ENCODE measurements at places on chromosomes 6 and 20. TPM values are rescaled to one million over a fixed set of nuclear protein-coding genes. Genes with fewer than 3 reads are reported as not detected.

DNA sequence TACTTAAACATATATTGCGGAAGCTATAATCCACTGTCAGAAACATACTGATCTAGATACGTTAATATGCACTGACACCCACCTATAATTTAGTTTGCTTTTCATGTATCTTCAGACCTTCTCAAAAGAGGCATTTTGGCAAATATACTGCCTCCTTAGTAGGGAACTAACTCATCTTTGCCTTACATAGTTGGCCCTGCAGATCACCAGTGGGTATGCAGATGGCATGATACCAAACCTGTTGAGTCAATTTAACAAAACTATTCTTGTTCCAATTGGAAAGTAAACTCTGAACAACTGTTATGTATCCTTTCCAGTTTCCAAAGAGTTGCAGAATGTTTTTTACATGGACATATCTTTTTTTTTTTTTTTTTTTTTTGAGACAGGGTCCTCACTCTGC is 35.6 kb upstream of the TBC1D20 start:
- DNase-seq: no peak

DNA sequence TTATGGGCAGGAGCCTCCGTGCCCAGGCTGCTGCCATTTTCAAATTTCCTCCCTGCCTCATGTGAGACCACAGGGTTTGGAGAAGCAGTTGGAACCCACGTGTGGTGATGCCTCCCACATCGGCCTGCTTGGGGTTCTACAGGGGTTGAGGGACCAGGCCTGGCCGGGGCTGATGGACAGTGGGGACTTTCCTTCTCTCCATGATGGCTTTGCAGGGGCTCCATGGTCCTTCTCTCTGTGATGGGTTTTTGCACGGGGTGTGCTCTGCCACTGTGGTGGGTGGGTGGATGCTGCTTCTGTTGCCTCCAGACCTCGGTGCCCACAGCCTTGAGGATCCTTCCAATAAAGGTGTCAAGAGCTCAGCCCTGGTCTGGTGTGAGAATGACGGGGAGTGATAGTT is 54.4 kb downstream of the ADNP start:
- DNase-seq: no peak

The PLN gene
- total RNA-seq: 2,685 TPM

- peak; percentile 13 for DNase-seq
Observed at GRCh38 chr6:141610741-141611140, 522.0 kb upstream of the GJE1 start.

The RAB44 gene
- total RNA-seq: 0.08 TPM

GRCh38 chr6:28258877-28259777 is at the start of gene NKAPL:
NKAPL (plus strand) TSS chr6:28259297; CDS start chr6:28259372, 75 bp downstream.
- peak; percentile 92 for DNase-seq

DNA sequence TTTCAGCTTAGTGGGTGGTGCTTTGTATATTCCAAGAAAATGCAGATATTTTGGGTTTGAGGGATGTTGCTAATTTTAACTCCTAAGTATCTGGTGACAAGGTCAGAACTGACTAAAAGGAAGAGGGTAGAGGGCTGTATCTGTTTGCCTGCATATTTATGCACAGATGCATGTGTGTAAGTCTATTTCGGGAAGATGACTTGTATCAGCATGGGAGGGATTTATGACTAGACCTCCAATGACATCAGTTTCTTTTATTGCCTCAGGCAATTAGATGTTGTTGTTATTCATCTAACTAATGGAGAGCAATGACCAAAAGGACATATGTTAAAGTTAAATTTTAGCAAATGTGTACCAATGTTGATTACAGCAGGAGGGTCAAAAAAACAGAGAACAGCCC is 734.3 kb downstream of the QKI start:
- no peak for DNase-seq

- DNase-seq: no peak
Observed at GRCh38 chr20:61953037-61954021, 112.4 kb downstream of the TAF4 start.

GRCh38 chr6:108648191-108648590 is 87.5 kb downstream of the FOXO3 start:
- no peak for DNase-seq

The TRIM40 gene
- total RNA-seq: not detected

GRCh38 chr20:48758206-48758820 is 69.5 kb downstream of the PREX1 start:
- no peak for DNase-seq

DNA sequence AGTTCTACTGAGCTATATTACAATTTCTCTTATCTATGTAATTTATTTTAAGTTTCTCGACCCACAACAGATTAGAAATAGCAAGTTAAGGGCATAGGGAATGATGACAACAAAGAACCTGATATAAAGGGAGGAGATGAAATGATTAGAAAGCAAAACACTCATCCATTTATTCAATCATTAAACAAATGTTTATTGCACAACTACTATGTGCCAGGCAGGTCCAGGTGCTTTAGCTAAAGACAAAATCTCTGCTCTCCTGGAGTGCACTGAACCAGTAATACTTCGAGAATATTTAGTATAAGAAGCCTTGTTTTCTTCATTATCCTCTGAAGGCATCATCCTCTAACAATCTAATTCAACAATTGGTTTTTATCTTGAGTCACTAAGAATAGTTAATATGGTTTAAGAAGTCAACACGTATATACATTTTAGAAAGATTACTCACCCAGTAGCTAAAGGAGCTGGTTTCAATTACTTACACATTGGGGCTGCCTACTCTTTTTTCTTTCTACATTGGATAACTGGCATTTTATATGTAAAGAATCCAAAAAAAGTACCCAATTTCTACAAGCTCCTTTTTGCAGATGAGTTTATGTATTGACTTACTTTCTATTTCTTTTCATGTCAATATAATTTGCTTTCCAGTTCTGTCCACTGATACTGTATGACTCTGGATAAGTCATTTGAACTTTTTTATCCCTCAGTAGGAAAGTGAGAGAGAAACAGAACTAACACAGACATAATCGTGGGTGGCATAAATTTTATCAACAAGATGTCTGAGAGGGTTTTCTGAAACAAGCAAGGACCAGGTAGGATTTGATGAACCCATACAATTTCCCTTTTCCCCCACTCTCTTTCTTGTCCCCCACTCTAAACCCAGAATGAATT is 312.6 kb downstream of the CLIC5 start:
- no peak for DNase-seq

DNA sequence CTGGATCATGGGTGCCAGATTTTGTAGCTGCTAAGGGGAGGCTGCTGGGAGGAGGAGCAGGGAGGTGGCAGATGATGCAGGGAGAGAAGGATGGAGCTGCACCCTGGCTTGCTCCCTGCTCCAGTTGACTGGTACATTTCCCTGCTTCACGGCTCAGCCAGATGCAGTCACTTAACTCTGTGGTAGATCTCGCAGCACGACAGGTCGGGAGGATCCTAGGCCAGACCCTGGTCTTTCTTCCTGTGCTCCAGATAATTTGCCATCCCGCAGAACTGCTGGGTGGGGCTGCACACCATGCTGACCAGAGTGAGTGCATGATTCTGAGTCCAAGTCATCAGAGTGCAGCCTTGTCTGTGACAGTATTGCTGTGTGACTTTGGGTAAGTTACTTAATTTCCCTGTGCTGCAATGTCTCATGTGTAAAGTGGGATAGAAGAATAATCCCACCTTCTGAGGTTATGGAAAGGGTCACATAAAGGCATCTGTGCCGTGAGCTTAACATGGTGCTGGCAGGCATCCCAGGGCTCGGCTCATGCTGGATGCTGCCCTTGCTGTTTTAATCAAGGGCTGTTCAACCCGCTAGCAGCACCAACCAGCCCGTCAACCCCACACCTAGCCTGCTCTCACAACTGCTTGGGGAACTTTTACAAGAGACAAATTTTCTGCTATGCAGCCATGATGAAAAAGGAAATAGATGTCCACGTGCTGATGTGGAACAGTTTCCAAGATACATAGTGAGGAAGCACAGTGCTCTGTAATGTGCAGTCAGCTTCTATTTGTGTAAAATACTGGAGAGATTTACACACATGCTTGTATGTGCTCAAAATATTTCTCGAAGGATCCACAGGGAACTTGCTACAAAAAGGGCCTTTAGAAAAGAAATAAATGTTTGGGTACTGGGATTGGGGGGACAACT is 257.9 kb downstream of the CDH26 start:
- no peak for DNase-seq

DNA sequence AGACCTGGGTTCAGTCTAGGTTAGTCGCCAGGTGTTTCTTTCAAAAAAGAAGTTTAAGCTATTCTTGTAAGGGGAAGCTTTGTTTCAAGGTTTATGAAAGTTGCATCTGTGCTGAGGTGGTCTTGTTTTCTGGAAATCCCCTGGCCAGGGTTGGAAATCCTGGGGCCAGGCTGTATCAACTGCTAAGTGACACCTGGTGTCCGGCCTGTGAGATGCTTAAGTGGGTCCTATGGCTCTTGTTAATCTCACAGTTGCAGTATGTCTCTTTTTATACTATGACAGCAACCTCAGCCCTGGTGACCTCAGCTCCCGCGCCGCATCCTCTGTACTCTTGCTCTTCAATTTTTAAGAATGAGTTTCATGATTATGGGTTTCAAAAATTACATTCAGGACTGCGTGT is 72.0 kb downstream of the CHMP4B start:
- DNase-seq: no peak

DNA sequence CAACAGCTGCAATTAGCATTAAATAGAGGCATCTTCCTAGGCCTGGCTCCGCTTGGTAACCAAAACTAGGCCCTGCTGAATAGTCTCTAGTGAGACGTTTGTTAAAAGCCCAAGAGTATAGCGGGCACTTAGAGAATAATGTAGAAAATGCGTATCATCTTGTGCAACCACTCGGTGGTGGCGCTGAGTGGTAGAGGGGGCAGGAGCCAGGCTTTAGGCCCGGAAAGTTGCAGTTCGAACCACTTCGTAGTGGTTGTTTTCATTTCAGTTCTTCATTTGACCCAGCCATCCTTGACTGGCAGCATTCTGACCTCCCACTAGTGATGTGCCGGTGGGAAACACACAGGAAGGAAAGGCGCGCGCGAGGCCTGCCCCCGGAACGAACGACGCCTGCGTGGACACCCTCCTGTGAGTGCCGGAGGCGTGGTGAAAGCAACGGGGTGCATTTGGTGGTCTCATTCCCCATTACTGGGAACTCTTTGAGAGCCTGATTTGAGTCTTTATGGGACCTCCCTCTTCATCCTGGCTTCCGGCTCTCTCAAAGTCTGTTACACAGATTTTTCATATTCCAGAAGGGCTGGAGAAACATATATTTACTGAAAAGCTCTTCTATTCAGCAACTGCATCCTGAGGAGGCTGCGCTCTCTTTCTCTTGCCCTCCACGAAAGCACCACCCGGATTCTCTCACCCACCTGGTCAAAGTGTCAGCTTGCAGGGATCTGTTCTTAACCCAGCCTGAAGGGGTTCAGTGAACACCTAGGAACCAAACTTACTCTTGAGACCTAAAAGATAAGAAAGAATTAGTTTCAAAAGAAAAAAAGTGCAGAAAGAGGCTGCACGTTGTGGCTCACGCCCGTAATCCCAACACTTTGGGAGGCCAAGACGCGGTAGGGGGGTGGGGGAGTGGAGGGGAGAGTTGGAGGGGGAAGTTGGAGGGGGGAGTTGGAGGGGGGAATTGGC is 18.2 kb downstream of the GPX5 start:
- no peak for DNase-seq

DNA sequence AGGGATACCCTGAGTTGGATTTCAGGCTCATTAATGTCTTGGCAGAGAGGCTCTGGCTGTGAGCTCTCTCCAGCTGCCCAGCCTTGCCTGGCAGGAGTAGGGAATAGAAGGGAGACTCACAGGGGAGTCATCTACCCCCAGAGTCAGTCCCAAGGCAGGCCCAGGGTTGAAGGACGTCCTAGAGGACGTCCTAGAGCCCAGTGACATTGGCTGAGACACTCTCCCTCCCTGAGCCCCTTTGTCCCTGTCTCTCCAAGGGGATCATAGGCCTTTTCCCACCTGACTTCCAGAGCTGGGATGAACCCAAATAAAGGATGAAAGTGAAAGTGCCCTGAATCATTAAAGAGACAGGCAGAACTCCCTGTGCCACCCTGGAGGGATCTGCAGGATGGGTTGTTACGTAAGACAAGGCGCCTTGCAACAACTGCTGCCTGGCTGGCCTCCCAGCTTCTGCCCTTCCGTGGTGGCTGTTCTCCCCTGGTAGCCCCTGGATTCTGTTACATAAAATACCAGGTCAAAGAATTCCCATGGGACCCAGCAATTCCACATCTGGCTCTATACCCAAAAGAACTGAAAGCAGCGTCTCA is 53.6 kb upstream of the SIRPA start:
- DNase-seq: no peak

GRCh38 chr6:42300701-42301100 is 83.0 kb upstream of the MRPS10 start:
- no peak for DNase-seq

The EYS gene
- total RNA-seq: not detected

The KCTD20 gene
- 26.4 TPM for total RNA-seq

The PSMB8 gene
- total RNA-seq: 19.6 TPM

- DNase-seq: no peak
Observed at GRCh38 chr20:10978713-10979112, 304.9 kb upstream of the JAG1 start.

DNA sequence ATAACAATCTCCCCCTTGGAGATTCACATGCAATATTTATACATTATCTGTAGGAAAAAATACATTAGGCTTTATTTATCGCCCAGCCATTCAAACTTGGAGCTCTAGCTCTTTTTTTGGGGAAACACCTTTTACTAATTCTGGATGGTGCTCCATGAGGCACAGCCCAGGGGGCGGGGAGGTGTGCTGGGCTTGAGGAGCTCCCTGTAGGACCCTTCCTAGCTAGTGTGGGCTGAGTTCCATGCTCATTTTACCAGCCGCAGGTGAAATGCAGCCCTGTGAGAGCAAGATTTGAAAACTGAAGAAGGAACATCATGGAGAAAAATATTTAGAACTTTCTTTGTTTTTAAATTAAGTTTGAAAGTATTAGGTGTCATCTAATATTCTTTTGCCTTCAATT is 99.6 kb upstream of the POPDC3 start:
- DNase-seq: no peak

DNA sequence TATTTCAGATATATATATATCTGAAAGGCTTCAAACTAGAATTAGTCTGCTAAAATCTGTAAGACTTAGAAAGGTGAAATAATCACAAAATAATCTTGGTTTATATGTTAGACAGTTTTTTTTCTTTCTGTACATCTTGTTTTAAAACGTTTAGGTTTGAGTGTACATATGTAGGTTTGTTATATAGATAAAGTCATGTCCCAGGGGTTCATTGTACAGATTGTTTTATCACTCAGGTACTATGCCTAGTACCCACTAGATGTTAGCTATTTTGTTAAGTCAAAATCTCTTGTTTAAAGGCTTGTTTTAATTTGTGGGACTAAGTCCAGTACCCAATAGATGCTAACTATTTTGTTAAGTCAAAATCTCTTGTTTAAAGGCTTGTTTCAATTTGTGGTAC is 1339.0 kb upstream of the CITED2 start:
- no peak for DNase-seq

- DNase-seq: no peak
Observed at GRCh38 chr20:56143759-56144158, 104.8 kb upstream of the MC3R start.

The HTR1E gene
- total RNA-seq: not detected

The BCKDHB gene
- 28.5 TPM for total RNA-seq
